B cell (primary cell): ENCODE measurements at places on chromosomes 1 and 21. TPM values are rescaled to one million over a fixed set of nuclear protein-coding genes. Genes with fewer than 3 reads are reported as not detected.

- no peak for DNase-seq
These were observed 7.1 kb upstream of the PSMA5 start for GRCh38 chr1:109433322-109433721.

GRCh38 chr21:26888256-26888655 is 43.0 kb upstream of the ADAMTS1 start:
- DNase-seq, result no peak

GRCh38 chr1:164671323-164671965 is 112.5 kb downstream of the PBX1 start:
- no peak for DNase-seq

DNA sequence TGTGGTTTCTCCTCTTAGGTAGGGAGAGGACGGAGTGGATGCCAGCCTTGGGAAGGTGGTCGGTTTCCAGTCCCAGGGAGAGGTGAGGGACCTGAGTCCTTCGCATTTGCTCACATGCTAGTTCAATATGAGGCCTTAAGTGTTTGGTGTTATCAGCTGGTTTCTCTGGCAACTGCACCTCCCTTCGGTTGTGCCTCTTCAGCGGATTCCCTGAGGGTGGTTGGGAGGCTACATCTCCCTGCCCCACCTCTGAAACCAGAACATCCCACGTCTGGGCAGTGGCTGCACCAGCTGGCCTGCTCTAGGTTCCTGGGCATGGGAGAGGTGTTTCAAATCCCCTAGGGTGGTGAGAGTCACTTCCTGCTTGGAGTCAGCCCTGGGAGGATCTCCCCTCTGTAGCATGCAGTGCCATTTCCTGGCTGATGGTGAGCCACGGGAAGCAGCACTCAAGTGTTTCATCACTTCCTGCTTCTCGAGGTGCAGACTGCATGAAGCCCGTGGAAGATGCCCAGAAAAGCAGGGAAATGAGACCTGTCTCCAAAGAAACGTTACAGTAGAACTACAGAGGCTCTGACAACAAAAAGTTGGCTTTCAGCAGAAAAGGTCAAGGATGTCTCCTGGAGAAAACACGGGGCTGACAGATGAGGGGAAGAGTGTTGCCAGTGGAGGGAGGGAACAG is 4.5 kb downstream of the TMEM125 start:
- no peak for DNase-seq

Gene SLC5A3
- total RNA-seq, result 16.7 and 18.0 TPM in 2 replicates
